Panc1 (cell line): ENCODE measurements at places on chromosomes 3 and 15.

DNA sequence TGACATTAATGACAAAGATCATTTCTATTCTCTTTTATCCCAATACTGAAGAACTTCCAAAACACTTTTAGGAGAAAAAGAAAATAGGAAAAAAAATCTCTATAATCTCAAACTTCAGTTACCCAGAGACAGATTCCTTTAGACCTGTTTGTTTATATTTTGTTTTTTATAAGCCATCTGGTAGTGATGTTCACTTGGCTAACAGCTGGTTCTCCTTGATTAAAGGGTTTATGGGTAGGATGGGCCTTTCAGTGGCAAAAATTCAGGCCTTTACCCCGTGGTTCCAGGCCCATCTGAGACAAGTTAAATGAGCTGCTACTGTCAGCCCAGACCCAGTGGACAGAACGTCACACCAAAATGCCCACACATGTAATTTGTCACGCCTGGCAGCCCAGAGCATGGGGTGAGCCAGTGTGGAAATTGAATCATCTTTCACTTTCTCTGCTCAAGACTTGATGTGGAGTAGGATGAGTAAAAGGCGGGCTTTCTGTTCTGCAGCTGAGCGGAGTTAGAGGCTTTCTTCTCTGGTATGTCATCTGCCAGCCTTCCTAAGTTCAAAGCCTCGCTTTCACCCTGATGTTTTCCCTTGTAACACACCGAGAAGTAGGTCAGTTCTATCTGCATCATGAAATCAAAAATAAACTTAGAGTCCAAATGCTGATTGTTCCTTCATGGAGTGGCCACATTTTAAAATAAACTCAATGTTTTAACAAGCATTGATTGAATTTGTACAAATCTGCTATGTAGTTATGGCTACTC lies 62.5 kb upstream of the SKOR1 start:
- DNase-seq = no peak

DNA sequence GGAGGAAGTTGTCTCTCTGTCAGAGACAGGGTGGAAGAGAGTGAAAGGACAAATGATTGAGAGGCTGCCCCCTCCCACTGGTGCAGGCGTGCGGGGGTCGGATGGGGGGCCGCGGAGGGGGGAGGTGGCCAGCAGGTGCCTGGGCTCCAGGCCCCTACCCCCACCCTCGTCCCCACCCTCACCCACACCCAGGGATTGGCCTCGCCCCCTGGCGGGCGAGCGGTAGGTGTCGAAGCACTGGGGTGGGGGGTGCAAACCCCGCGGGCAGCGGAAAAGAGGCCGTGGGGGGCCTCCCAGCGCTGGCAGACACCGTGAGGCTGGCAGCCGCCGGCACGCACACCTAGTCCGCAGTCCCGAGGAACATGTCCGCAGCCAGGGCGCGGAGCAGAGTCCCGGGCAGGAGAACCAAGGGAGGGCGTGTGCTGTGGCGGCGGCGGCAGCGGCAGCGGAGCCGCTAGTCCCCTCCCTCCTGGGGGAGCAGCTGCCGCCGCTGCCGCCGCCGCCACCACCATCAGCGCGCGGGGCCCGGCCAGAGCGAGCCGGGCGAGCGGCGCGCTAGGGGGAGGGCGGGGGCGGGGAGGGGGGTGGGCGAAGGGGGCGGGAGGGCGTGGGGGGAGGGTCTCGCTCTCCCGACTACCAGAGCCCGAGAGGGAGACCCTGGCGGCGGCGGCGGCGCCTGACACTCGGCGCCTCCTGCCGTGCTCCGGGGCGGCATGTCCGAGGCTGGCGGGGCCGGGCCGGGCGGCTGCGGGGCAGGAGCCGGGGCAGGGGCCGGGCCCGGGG lies at the start of gene KAT2B:
Gene KAT2B (plus strand): TSS at position 682 of the 783 bp plus-strand sequence. CDS start 32 bp downstream, at position 714.
- DNase-seq = no peak

- DNase-seq = no peak
Observed at GRCh38 chr3:118782755-118783202, 251.9 kb downstream of the IGSF11 start.

GRCh38 chr15:60396560-60396957 lies 1.2 kb downstream of the ANXA2 start:
- DNase-seq = no peak

GRCh38 chr15:60372756-60373155 lies 25.0 kb downstream of the ANXA2 start:
- no peak for DNase-seq

GRCh38 chr15:48318131-48318530 lies 13.1 kb upstream of the DUT start:
- no peak for DNase-seq

GRCh38 chr3:43132870-43133636 lies 27.2 kb upstream of the POMGNT2 start:
- DNase-seq = no peak

GRCh38 chr3:51986010-51986947 lies 2.9 kb downstream of the ACY1 start:
- no peak for DNase-seq

GRCh38 chr15:45948181-45948621 lies 313.4 kb downstream of the SQOR start:
- DNase-seq = no peak

- no peak for DNase-seq
Observed at GRCh38 chr3:99579246-99579645, 59.1 kb upstream of the COL8A1 start.

DNA sequence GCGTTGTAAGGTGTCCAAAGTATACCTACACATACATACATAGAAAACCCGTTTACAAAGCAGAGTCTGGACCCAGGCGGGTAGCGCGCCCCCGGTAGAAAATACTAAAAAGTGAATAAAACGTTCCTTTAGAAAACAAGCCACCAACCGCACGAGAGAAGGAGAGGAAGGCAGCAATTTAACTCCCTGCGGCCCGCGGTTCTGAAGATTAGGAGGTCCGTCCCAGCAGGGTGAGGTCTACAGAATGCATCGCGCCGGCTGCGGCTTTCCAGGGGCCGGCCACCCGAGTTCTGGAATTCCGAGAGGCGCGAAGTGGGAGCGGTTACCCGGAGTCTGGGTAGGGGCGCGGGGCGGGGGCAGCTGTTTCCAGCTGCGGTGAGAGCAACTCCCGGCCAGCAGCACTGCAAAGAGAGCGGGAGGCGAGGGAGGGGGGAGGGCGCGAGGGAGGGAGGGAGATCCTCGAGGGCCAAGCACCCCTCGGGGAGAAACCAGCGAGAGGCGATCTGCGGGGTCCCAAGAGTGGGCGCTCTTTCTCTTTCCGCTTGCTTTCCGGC lies 318.6 kb downstream of the FGF12 start:
- DNase-seq = no peak

GRCh38 chr3:14358426-14359211 lies 43.8 kb upstream of the SLC6A6 start:
- DNase-seq = no peak

GRCh38 chr3:36403661-36404060 lies 23.4 kb downstream of the STAC start:
- no peak for DNase-seq

DNA sequence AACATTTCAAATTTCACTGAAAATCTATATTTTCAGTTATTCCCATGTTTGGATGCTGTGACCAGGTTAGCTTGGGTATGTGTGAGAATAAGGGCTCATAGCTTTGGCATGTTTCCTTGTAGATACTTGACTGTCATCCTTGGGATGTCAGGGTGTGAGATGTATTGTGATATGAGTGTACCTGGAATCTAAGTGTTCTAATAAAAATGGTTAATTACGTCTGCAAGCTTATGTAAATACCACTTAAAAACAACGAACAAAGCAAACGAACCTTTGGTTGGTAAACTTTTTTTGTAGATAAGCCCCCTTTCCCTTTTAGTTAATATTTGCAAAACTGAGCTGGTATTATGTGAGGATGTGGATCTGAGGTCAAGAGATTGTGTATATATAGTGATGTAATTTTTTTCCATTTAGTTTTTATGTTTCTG lies 63.5 kb downstream of the FNDC3B start:
- DNase-seq = no peak

- DNase-seq = no peak
Observed at GRCh38 chr3:44066806-44067205, 174.9 kb upstream of the TOPAZ1 start.

DNA sequence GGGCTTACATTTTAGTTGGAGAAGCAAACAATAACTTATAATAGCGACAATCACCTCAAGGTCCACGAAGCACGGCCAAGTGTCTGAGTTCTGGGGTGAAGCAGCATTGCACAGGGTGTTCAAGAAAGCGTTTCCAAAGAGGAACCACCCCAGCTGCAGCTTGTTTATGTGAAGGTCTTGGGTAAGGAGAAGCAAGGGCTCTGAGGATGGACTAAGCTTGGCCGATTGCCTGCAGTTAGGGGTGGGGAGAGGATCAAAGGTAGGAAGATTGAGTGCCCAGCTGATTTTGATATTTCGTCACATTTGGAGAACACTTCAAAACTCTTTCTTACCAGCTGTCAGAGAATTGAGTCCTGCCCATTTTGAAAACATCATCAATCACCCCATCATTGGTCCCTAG lies 321.6 kb upstream of the DNAJC19 start:
- no peak for DNase-seq

- no peak for DNase-seq
Observed at GRCh38 chr3:112004669-112005068, 5.9 kb downstream of the TAGLN3 start.

- DNase-seq = no peak
Observed at GRCh38 chr3:90092994-90093393, 985.6 kb downstream of the EPHA3 start.
